Naive thymus-derived CD8-positive, alpha-beta T cell (primary cell): ENCODE measurements at places on chromosomes 16 and 17. TPM values are rescaled to one million over a fixed set of nuclear protein-coding genes. Genes with fewer than 3 reads are reported as not detected.

OVCA2 gene
- 30.8 TPM for total RNA-seq

DNA sequence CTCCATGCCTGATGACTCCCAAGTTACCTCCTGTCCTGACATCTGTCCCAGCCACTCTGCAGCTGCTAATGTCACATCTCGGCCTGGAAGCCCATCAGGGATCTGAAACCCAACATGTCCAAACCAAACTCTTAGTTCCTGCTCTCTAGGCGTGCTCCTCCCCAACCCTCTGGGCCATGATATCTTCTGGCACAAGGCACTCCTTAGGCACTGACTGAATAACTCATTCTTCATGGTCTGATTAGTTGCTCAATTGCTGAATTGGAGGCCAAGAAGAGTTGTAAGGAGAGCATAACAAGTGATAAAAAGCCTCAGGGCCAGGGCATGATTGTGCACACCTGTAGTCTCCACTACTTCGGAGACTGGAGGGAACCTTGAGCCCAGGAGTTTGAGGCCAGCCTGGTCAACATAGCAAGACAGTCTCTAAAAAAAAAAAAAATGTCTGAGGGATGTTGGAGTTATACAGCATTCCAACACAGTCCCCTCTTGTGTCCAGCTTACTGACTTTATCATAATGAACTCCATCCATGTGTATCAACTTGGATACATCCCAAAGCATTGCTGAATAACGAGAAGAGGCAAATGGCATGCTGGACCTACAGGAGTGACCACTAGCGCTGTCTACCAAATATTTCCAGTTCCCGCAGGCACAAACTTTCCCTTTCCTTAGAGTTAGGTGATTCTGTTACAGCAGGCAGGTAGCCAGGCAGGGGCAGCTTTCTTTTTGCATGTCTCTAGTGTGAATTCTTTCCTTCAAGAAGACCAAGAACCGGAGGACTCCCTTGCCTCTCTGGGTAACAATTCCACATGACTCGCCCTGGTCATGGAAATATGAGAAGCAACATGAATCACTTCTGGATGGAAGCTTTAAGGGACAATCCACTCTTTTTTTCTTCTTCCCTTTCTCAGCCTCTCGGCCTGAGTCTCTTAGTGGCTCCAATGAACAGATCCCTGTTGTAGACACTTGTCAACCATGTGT is 18.1 kb upstream of the SHCBP1 start:
- H3K4me1 ChIP-seq, result no peaks in the 10 kb centered on the region
- H3K27ac ChIP-seq, result no peak overlapping the region
- H3K27me3 ChIP-seq, result no peaks in the 10 kb centered on the region
- DNase-seq, result no peak

GRCh38 chr17:20010099-20010863 is 1.1 kb downstream of the SPECC1 start:
- H3K36me3 ChIP-seq, result no peaks in the 10 kb centered on the region
- peaks cover 17% of the 10 kb centered on the region for H3K4me1 ChIP-seq
- H3K4me3 ChIP-seq, result peak overlapping the region; percentile 85
- H3K27ac ChIP-seq, result no peak overlapping the region
- H3K27me3 ChIP-seq, result peaks cover 51% of the 10 kb centered on the region
- no peak for DNase-seq

NXPH3 gene
- total RNA-seq, result not detected

DNA sequence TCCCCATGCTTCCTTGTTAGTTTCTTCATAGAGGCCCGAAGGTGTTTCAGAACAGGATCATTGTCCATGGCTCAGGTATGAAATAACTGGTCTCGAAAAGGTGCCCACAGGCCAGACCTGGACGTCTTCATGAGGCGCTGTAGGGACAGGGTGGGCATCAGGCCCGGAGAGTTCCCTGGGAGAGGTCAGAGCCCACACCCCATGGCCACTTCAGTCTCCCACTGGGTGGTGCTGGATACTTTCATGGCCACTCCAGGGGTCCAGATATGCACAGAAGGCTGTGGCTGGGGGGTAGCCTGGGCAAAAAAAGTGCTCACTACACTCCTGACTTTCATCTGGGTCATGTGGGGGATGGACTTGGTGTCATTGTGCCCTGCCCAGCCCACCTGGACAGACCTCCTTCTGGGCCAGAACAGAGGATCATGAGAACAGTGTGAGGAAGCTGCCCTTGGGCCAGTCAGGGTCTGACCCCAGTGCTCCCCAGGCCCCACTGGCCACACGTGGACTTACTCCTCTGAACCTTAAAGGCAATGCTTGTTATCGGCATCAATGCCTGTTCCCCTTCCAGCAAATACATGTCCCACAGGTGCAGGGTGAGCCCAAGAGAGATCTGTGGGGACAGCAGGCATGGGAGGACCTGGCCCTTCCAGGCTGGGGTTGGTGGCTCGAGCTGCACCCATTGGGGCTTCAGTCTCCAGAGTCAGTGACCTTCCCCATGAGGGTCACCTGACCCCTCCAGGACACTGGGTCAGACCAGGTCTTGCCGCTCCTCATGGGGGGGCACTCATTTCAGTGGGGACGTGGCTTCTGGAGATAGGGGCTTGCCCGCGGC is 36.9 kb downstream of the LGALS9 start:
- no peak for DNase-seq
- H3K4me1 ChIP-seq, result no peaks in the 10 kb centered on the region
- H3K27me3 ChIP-seq, result no peaks in the 10 kb centered on the region
- no peaks in the 10 kb centered on the region for H3K36me3 ChIP-seq
- no peak overlapping the region for H3K4me3 ChIP-seq
- no peak overlapping the region for H3K27ac ChIP-seq

DNA sequence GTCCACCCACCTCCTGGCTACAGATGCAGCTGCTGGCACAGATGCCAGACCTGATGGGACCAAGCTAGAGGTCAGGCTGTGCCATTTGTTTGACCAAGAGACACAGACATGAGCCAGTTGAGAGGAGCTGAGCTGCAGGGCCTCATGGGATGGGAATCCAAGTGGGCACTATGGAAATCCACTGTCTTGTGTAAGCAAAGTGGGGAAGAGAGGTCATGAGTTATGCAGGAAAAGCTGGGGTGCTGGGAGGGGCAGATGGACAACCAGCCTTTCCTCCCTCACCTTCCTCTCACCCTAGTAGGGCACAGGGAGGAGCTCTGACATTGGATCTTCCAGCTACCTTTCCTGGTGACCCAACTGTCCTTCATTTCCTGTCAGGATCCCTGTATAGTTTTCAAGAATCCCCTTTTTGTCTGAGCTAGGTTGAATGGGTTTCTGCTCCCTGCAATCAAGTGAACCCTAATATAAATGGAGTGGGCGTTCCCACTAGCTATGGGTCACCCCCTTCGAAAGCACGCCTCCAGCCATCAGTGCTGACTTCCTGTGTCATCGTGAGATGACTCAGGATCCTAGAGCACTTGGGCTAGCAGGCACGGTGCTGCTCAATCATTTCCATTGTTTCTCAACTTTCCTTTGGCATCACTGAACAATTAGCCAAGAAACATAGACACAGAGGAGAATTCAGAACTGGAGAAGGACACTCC is 13.6 kb downstream of the ATPAF2 start:
- H3K27me3 ChIP-seq, result no peaks in the 10 kb centered on the region
- no peak overlapping the region for H3K27ac ChIP-seq
- peaks cover 15% of the 10 kb centered on the region for H3K4me1 ChIP-seq
- H3K36me3 ChIP-seq, result no peaks in the 10 kb centered on the region

GRCh38 chr16:64437706-64438324 is 684.0 kb downstream of the CDH11 start:
- no peaks in the 10 kb centered on the region for H3K27me3 ChIP-seq
- H3K36me3 ChIP-seq, result peaks cover 1% of the 10 kb centered on the region

- no peak for DNase-seq
- H3K27ac ChIP-seq, result peak overlapping the region; percentile 99
- H3K27me3 ChIP-seq, result no peaks in the 10 kb centered on the region
- peaks cover 53% of the 10 kb centered on the region for H3K4me1 ChIP-seq
Measured at GRCh38 chr17:76715496-76715830, 4.7 kb upstream of the MXRA7 start.

SYT17 gene
- 0.62 TPM for total RNA-seq

DNA sequence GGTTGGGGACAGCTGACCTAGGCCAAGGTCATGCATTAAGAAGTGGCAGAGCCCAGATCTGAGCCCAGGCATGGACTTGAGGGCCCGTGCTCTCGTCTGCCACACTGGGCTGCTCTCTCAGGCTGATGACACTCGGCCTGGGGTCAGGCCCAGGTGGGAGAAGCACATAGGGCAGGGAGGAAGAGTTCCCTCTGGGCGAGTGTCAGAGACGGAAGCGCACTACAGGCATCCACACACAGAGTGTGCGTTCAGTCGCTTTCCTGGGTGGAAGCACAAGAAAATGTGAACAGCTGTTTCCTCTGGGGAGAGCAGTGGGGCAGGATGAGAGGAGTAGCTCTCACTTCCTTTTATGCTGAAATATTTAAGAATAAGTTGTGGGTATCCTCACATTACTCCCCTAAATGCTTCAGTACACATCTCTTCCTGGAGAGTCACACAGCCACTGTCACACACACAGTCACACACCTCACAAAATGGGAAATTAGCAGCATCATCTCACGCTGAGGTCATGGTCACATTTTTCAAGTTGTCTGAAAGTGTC is 59.7 kb downstream of the B9D1 start:
- no peak overlapping the region for H3K27ac ChIP-seq
- H3K4me1 ChIP-seq, result peaks cover 25% of the 10 kb centered on the region
- H3K27me3 ChIP-seq, result peaks cover 21% of the 10 kb centered on the region
- H3K4me3 ChIP-seq, result no peak overlapping the region

DNA sequence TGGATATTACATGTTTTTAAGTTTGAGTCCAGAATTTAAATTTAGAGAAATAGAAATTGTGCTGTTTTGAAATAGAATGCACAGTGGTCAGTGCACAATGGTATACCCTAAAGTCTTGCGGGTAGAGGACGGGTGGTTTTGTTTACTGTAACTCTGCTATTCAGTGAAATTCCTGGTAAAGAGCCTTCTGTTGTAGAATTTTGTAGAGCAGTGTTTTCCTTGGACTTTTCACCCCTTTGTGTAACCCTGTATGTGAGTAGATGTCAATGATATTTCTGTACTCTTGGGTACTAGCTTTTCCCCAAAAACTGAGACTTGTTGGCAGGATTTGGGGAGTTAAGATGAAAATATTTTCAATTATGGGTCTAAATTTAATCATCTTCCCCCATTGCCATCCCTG is 19.5 kb downstream of the IST1 start:
- no peaks in the 10 kb centered on the region for H3K27me3 ChIP-seq
- peaks cover 12% of the 10 kb centered on the region for H3K36me3 ChIP-seq
- no peak overlapping the region for H3K27ac ChIP-seq
- no peak for DNase-seq
- H3K4me3 ChIP-seq, result no peak overlapping the region
- peaks cover 32% of the 10 kb centered on the region for H3K4me1 ChIP-seq

- H3K27me3 ChIP-seq, result no peaks in the 10 kb centered on the region
- H3K36me3 ChIP-seq, result no peaks in the 10 kb centered on the region
- no peak for DNase-seq
- no peak overlapping the region for H3K27ac ChIP-seq
- peak overlapping the region; percentile 46 for H3K4me3 ChIP-seq
- peaks cover 33% of the 10 kb centered on the region for H3K4me1 ChIP-seq
Measured at GRCh38 chr16:11589198-11589550, 2.5 kb upstream of the LITAF start.

MT1F gene
- 18.4 TPM for total RNA-seq

DNA sequence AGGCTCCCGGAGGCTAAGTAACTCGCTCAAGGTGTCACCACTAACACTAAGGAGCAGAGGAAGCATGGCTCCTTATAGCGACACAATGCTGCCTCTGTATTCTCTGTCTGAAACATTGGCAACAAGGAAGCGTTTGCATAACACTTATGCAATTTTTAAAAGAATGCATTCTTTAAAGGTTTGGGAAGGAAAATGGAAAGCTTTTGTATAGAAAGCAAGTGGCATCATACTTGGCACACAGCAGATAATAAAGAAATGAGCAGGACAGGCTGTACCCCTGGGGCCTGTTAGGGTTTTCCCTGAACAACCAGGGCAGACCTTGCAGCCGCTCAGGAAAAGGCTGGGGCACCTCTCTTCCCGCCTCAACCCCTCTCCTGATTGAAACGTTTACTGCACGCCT is 36.9 kb downstream of the PPL start:
- no peak for DNase-seq
- H3K27ac ChIP-seq, result no peak overlapping the region
- peaks cover 15% of the 10 kb centered on the region for H3K27me3 ChIP-seq

PLEKHM1 gene
- 92.7 TPM for total RNA-seq

TAT gene
- total RNA-seq, result not detected

DNA sequence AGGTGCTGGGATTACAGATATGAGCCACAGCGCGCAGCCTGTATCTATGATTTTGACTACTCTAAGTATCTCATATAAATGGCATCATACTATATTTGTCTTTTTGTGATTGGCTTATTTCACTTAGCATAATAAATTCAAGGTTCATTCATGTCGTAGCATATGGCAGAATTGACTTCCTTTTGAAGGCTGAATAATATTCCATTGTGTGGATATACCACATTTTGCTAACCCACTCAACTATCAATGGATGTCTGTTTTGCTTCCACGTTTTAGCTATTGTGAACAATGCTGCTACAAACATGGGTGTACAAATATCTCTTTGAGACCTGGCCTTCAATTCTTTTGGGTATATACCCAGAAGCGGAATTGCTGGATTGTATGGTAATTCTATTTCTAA is 10.1 kb downstream of the PLXDC1 start:
- no peak overlapping the region for H3K27ac ChIP-seq
- no peaks in the 10 kb centered on the region for H3K36me3 ChIP-seq
- DNase-seq, result no peak
- peaks cover 3% of the 10 kb centered on the region for H3K4me1 ChIP-seq

DNA sequence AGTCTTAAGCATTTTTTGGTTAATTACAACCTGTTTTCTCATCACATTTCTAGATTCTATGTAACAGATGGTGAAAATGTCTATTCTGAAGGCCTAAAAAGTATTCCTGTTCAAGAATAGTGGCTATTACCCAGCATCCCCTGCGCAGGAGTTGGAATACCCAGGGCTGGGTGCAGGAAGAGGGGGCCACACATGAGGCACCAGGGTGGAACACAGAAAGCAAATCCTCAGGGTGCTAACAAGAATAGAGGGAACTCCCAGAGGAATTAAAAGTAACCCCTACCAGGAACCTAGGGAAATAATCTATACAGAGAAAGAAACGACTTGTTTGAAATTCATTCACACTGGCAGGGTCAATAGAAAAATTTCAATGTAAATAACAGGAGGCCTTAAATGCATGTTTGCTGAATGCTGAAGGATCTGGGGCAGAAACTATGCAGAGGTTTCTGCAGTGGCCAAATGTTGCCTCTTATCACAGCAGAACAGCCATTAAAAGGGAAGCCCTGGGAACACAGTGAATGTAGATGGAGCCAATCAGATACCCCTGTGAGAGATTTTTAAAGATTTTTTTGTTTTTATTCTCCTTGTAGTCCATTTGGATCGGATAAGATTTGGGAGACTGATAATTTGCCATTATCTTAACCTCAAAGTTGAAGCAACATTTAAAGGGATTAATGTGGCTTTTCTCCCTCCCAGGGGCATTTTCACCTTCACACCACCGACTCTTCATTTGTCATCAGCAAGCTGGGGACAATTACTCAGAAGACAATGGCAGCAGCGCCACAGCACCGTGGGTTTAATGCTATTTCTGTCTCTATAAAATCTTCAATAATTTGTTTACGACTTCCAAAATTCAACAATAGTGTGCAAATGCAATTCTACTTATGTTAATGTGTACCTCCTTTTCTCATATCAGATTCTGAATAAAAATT is 196.0 kb upstream of the PSMD7 start:
- H3K27me3 ChIP-seq, result no peaks in the 10 kb centered on the region
- no peak overlapping the region for H3K4me3 ChIP-seq
- no peak for DNase-seq
